ENCODE measurements at places on chromosomes 3 and 15.

GRCh38 chr3:189710620-189711402 lies 79.6 kb downstream of the TP63 start:
- DNase-seq = peak; percentile 16

GRCh38 chr3:40333416-40333815 lies 23.9 kb downstream of the EIF1B start:
- no peak for DNase-seq

DNA sequence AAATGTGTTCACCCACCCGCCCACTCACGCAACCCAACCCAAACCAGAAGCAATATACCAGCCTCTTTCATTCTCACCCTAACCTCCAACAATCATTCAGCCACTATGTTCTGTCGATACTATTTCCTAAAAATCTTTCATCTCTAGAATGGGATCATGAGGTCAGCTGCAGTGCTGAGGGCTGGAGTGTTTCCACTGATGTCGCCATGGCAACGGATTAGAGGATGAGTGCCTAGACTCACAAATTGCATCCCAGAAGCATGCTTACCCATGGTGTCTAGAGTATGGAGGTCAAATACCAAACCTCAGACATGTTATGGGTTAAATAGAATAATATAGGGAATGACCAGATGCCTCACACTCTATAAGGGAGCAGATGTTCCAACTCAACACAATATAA lies 138.5 kb downstream of the GABRB3 start:
- no peak for DNase-seq

GRCh38 chr3:63349583-63350573 lies 71.8 kb downstream of the SYNPR start:
- peak; percentile 42 for DNase-seq

DNA sequence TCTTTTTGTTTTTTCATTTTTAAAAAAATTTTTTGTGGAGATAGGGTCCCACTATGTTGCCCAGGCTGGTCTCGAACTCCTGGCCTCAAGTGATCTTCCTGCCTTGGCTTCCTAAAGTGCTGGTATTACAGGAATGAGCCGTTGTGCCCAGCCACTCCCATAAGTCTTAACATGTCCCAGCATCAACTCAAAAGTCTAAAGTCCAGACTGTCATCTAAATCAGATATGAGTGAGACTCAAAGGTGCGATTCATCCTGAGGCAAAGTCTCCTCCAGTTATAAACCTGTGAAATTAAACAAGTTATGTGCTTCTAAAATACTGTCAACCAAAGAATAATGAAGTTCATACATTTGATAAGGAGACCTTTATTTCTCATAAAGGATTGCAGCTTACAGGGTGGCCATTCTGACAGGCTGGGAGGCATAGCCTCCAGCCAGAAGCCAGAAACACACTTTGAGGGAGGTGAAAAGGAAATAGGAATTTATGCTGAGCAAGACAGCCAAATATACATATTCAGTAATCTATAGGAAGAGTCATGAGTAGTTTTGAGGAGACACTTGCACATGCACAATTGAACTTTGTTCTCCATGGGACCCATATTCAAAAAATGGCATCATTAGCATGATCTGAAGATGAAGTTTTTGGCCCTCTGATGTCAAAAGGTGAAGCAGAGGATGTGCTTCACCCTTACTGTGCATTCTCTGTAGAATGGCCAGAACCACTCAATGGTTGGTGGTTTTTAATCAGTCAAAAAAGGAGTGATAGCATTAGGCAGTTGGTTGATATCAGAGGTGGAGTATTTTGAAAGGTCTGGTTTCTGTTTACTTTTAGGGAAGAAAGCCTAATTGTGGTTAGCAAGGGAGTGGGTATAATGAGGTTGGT lies 11.0 kb upstream of the ZNF662 start:
- no peak for DNase-seq

DNA sequence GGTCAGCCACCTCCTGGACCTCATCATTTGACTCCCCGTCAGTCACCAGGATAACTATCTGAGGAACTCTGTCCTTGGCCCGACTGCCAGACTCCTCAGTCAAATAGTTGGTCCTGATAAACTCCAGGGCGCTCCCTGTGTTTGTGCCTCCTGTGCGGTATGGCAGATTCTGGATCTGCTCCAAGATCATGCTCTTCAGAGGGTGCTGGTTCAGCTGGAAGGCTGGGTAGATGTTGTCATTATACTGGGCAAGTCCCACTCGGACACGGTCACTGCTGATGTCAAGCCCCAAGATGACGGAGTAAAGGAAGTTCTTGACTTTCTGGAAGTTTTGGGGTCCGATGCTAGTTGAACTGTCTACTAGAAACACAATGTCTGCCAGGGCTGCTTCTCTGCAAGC lies 31.1 kb upstream of the CAPN7 start:
- no peak for DNase-seq

DNA sequence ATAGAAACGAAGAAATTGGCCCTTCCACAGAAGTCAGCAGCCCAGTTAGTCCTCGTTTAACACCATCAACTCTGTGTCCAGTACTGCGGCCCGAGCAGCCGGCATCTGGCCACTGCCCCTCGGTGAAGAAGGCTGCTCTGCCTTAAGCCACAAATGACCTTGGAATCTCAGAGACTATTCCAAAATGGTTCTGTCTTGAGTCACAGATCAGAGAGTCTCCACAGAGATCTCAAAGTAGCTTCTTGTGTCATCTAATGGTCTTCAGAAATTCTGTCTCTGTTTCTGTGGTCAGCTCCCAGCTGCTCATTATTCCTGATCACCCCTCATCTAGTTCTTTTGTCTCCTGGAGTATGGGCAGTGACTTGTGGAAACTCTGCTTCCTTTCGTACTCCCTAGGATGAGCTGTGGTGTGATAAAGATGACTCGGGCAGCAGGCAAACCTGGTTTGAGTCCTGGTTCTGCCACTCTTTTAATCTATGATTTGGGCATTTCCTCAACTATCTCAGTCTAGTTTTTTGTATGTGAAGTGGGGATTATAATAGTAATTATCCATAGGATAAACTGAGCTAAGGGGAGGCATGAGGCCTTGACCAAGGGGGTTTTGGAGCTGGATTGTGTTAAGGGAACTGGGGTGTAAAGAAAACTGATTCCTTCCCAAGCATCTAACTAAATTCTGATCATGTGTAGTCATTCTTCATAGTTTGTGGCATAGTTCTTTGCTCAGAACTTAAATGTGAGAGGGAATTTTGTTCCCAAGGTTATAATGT lies 22.6 kb downstream of the CRTC3 start:
- no peak for DNase-seq

- no peak for DNase-seq
Measured at GRCh38 chr3:38989917-38990510, 61.7 kb downstream of the SCN11A start.

GRCh38 chr3:46612324-46612723 lies at the start of gene FAM240A:
TSS of gene FAM240A (plus strand) at chr3:46612525. CDS start at chr3:46612684, 159 bp downstream.
- no peak for DNase-seq

DNA sequence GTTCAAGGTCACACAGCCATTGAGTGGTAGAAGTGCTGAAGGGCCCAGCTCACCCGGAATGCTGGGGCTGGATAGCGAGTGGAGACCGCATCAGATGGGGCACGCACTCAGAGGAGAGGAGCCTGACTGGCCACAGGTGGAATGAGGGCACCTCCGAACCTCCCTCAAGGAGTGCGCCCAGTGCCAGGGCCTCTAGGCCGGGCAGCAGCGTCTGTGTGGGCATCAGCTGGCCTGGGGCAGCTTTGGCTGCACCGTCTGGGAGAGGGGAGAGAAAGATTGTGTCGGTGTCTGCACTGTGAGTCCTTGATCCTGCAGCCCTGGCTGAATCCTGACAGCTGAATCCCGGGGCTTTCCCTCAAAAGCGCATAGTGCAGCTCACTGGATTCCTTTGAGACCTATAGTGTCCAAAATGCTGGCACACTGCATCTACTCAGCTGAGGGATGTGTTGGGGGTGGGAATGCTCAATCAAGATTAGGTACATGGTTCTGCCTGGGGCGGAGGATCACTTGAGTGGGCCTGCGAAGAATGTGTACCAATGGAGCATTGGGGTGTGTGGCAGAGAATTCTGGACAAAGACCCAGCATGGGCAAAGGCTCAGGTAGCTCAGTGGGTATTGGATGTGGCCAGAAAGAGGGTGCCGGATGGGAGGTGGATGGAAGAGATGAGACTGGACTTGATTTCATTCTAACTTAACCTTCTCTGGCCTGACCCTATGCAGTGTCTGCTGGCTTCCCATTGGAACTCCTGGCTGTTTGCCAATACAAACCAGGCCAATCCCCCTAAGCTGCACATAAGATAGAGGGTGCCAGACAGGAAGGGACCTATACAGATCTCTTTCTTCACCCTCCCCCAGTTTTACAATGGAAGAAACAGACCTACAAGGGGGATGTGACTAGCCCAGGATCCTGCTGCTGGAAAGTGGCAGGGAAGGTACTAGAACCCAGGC lies 950 bp downstream of the ANKDD1A start:
- no peak for DNase-seq

DNA sequence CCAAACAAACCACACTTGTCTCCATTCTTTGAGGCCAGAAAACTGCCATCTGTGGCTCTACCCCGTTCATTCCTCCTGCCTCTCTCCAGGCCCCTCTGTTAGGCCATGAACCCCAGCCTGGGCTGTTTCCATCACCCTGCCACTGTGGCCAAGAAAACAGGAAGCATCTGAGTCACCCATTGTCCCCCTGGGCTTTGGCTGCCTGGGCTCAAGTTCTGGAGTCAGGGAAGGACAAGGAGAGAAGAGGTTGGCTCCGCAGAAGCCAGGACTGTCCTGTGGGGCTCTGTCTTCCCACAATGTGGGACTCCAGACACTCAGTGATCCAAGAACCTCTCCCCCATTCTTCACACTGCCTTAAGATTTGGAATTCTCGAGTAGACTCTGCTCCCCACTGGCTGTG lies 14.8 kb upstream of the LCTL start:
- no peak for DNase-seq

GRCh38 chr15:49423021-49423420 lies at the start of gene FGF7:
TSS of gene FGF7 (plus strand) at chr15:49423242. CDS start at chr15:49424298, 1,056 bp downstream.
- DNase-seq = no peak

DNA sequence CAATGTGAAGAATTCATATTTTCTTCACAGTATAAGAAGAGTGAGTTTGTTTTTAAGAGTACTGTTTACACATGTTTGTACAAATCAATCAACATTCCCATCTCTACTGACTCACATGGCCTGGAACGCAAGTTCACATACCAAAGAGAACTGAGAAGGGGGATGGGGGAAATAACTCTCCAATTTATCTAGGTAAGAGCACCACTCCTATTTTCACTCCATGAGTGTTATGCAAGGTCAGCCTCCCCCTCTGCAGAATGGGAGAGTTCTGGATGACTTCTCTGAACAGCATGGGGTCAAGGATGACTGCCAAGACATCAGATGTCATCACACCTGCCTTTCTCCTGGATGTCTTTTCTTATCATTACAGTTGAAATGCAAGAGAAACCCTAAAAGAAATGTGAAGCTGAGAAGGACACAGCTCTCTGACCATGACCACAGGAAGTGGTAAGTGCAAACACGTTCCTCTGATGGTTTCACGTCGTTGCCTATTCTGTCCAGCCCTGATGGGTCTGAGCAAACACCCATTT lies 95.2 kb downstream of the SEMA6D start:
- DNase-seq = peak; percentile 28

DNA sequence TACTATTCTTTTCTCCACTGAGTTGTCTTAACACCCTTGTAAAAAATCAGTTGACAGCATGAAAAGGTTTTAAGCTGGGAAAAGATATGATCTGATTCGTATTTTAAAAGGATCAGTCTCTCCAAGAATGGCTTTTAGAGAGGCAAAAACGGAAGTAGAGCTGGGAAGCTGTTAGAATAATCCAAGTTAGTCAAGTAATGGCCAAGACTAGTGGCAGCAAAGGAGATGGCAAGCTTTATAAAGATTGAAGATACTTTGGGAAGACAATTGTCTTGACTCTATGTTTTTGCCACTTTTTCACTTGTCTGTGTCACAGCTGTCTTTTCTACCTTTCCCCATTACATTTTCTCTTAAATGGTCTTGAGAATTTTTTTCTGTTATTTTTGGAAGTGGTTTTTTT lies 243.5 kb upstream of the MANF start:
- no peak for DNase-seq

- DNase-seq = peak; percentile 35
Measured at GRCh38 chr3:186985661-186986364, 55.5 kb downstream of the ST6GAL1 start.

- no peak for DNase-seq
Measured at GRCh38 chr3:187430576-187430975, 62.4 kb downstream of the RTP4 start.

DNA sequence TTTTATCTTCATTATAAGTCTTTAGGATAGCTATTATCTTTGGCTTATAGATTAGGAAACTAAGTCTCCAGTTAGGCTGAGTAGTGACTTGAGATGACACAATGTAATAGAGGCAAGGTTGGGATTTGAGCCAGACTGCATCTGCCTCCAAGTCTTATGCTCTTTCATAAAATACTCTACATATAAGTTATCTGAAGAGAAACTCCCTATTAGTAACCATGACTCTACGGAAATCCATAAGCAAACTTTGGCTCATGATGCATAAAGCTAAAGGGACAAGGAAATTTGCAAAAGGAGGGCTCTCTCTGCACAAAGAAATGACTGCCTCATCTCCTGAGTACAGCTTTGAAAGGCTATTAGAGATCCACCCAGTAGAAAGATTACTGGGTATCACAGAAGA lies 77.6 kb upstream of the FRMD4B start:
- DNase-seq = no peak

DNA sequence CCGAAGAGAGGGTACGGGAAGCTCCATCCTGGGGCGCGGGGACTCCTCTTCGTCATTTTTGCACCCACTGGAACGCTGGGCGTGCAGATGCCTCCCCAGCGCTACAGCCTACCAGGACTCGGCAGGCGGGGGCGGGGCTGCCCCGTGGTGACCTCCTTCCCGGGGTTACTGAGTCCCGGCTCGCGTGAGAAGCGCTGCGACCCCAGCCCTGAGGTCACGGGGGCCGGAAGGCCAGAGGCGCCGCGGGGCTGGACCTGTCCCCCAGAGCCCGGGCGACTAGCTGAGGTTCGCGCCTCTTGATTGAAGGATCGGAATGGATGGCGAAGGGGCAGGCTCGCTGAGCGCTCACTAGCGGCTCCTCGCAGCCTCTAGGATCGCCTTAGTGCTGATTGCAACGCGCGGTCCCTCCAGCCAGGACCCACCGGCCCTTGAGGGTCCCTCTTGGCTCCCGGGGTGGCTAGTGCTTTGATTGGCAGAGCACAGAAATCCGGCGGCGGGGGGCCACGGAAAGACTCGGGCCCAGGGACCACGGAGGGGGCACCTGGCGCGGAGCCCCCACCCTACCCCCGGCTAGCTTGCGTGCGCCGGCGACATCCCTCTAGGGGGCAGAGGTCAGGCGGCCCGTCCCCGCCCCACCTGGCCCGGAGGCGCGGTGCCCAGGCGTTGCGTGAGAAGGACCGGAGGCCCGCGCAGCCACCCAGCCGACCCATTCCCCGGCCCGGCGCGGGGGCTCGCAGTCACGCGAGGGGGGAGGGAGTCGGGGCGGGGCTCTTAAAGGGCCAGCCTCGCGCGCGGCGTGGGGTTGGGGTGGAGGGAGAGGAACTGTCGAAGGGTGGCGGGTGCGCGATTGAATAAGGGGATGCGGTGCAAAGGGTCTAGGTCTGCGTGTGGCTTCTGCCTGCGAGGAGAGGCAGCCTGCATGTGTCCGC lies 781 bp upstream of the CYP1A1 start:
- DNase-seq = peak; percentile 75

DNA sequence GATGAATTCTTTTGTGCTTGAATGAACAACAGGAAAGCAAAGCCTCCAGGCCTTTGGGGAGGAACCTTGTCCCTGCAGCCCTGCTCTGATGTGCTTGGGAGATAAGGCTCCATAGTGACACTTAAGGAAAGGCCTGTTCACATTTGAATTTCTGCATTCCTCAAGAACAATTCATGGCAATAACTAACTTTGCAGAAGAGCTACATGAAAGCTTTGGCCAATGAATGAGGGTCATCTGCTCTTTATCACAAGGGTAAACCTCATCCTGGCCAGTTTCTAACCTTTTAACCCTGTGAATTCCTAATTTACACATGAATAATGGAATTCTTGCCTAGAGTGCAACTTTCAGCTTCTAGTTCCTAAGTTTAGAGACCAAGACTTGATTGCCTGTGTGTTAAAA lies 5.6 kb downstream of the PRTG start:
- no peak for DNase-seq
